ENCODE measurements at places on chromosomes 16 and 17. TPM values are rescaled to one million over a fixed set of nuclear protein-coding genes. Genes with fewer than 3 reads are reported as not detected.

ATP2A1 gene
- 4.4 TPM for total RNA-seq

DOC2B gene
- total RNA-seq = not detected

DCUN1D3 gene
- total RNA-seq = 4.5 TPM

HS3ST3A1 gene
- total RNA-seq = not detected

MYL11 gene
- total RNA-seq = 3.9 TPM

LHX1 gene
- not detected for total RNA-seq

GPR142 gene
- not detected for total RNA-seq

KRT15 gene
- total RNA-seq = not detected

HOXB1 gene
- not detected for total RNA-seq

CORO6 gene
- 7.5 TPM for total RNA-seq

GAS7 gene
- total RNA-seq = 0.46 TPM

EXOC3L1 gene
- total RNA-seq = not detected

TEKT1 gene
- total RNA-seq = not detected

QPRT gene
- 12.6 TPM for total RNA-seq

TBC1D3C gene
- not detected for total RNA-seq

SHPK gene
- 16.9 TPM for total RNA-seq

TOM1L1 gene
- total RNA-seq = not detected

SCARF1 gene
- total RNA-seq = 0.41 TPM

ZACN gene
- 1.2 TPM for total RNA-seq

DNASE1L2 gene
- total RNA-seq = 9.8 TPM

TBC1D26 gene
- total RNA-seq = 0.35 TPM

NACA2 gene
- total RNA-seq = not detected
